ENCODE measurements at places on chromosomes 7 and 10.

GRCh38 chr7:2022737-2023250, 210.0 kb downstream of the MAD1L1 start:
- no peak for DNase-seq

- DNase-seq = no peak
Measured at GRCh38 chr7:32104766-32105165, 34.6 kb upstream of the PDE1C start.

GRCh38 chr10:132413226-132414205, 16.5 kb downstream of the PWWP2B start:
- DNase-seq = no peak

DNA sequence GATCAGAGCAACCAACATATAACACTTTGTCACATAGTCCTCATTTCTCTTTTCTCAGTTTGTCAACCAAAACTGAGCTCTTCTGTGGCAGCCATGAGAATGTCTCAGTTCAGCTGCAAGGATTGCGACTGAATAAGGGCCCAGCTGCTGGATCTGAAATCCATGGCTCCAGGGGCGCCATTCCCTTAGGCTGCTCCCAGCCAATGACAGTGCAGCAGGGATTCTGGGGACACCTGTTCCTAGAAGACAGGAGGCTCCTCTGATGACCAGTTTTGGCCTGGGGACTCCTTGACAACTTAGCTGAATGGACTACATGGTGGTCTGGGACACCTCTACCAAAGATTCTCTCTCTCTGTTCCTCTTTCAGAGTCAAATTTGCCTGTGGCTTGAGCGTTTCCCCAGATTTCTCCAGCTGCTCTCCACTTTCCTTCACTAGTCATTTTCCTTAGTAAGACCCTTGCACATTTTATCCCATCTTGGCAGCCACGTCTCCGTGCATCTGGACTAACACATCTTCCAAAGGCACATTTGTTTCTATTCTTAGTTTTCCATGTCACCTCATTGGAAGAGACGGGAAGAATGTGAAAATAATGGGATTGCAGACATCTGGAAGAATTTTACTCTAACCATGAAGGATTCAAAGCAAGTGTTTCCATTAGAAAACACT, 28.1 kb upstream of the KIF5B start:
- no peak for DNase-seq

GRCh38 chr7:30996256-30996655, 32.5 kb downstream of the GHRHR start:
- no peak for DNase-seq

DNA sequence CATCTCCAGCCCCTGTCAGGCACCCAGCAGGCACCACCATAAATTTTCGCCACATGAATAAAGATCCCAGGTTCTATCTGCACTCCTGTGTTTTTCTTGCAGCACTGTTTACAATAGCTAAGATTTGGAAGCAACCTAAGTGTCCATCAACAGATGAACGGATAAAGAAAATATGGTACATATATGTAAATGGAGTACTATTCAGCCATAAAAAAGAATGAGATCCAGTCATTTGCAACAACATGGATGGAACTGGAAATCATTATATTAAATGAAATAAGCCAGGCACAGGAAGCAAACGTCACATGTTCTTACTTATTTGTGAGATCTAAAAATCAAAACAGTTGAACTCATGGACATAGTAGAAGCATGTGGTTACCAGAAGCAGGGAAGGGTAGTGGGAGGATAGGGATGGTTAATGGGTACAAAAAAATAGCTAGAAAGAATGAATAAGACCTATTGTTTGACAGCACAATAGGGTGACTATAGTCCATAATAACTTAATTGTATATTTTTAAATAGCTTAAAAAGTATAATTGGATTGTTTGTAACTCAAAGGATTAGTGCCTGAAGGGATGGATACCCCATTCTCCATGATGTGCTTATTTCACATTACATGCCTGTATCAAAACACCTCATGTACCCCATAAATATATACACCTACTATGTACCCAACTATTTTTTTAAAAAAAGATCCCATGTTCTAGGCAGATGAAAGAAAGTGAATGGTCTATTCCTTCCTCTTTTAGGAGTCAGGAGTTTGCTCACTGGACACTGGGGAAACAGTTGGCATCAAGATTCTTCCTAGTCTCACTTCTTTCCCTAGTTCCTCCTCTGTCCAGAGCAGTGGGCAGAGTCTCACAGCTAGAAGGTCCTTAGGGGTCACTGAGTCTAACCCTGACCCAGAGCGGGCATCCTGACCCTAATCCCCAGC, 1.0 kb upstream of the NPFFR1 start:
- no peak for DNase-seq

- no peak for DNase-seq
Measured at GRCh38 chr7:6647080-6647479, 10.0 kb downstream of the ZNF316 start.

DNA sequence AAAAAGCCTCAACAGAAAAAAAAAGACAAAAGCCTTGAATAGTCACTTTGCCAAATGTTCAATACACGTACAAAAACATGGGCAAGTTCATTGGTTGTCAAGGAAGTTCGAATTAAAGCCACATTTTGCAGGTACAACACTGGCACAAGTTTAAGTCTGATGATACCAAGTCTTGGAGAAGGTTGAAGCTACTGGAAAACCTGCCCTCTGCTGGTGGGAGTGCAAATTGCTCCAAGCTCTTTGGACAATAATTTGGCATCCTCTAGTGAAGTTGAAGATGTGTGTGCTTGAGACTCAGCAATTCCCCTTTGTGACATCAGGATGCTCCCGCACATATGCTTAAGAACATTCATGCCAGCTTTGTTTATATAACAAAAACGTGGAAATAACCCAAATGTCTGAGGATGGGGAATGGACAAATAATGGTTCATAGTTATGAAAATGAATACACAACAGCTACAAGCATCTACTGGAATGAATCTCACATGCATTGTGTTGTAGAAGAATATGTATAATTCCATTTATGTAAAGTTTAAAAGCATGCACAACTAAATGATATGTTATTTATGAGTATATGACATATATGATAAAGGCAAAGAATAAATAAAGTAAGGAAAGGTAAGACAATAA, 120.0 kb upstream of the PLPP4 start:
- DNase-seq = peak; percentile 65

GRCh38 chr10:86188326-86188725, 178.3 kb downstream of the GRID1 start:
- no peak for DNase-seq

GRCh38 chr10:119120413-119120867, 16.5 kb downstream of the DENND10 start:
- no peak for DNase-seq

DNA sequence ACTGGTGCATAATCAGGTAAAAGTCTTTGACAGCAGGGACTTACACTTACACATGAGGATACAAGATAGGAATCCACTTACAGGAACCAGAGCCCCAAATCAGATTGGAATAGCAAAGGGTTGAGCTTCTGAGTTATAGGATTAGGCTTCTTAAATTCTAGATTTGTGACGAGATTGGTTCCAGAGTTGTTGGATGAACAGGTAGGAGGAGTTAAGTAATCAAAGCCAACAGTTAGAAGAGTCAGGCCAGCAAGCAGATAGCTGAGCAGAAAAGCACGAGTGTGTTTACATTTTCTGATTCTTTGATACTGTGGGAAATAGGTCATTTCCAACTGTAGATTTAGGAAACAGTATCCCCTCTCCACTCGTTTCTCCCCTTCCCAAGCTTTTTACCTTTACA, 167.0 kb downstream of the MDFIC start:
- no peak for DNase-seq

Measured in Jurkat, Clone E6-1 (cell line).